ENCODE measurements at places on chromosomes 6 and 20. TPM values are rescaled to one million over a fixed set of nuclear protein-coding genes. Genes with fewer than 3 reads are reported as not detected.

DNA sequence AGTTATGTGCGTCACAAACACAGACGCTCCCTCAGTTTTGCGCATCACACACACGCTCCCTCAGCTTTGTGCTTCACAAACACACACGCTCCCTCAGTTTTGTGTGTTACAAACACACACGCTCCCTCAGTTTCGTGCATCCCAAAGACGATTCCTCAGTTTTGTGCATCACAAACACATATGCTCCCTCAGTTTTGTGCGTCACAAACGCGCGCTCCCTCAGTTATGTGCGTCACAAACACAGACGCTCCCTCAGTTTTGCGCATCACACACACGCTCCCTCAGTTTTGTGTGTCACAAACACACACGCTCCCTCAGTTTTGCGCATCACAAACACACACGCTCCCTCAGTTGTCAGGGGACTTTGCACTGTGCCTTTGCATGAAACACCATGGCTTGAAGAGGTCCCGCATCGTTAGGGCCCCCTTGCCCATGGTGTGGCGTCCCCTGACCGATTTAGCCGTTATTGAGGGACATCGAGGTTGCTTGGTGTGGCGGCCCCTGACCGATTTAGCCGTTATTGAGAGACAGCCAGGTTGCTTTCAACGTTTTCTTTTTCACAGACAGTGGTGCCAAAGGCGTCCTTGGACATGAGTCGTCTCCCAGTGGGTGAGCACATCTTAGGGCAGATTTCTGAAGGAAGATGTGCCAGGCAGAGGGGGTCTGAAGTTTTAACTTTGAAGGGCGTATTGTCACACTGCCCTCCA lies 28.1 kb upstream of the MYT1 start:
- H3K4me1 ChIP-seq: no peaks in the 10 kb centered on the region
- no peak for DNase-seq
- H3K36me3 ChIP-seq: no peaks in the 10 kb centered on the region

DNA sequence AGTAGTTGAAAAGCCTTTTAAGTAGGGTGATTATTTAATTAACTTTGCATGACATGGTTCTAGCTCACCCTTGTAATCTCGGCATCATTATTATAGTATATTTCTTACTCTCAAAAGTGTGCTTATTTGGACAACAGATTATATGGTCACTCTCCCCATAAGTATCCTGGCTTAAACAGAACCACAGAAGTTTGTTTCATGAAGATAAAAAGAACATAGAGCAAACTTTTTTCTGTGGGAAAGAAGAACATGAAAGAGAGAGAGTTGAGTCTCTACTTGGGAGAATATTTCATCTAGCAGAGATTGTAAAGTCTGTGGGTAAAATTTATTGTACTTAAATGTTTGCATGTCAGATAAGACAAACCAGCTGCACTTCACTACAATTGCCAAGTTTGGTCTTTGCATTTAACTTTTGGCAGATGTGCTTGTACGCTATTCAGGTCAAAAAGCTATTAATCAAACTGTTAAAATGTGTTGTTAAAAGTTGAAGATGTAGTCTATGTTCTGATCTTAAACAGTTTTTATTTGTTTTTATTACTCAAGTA lies 33.4 kb upstream of the PRIM2 start:
- peaks cover 5% of the 10 kb centered on the region for H3K27me3 ChIP-seq
- no peaks in the 10 kb centered on the region for H3K36me3 ChIP-seq
- no peak overlapping the region for H3K27ac ChIP-seq
- DNase-seq: no peak
- no peak overlapping the region for H3K4me3 ChIP-seq

DNA sequence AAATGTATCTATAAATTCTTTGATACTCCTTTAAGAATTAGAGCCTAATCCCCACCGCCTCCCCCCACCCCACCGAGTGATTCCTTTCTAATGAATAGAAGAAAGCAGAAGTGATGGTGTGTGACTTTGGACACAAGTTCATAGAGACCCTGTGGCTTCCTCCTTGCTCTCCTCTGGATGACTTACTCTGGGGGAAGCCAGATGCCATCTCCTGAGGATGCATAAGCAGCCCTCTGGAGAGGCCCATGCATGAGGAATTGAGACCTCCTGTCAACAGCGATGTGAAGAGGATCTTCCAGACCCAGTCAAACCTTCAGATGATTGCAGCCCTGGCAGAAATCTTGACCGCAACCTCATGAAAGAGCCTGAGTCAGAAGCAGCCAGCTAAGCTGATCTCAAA lies 21.1 kb downstream of the AHCY start:
- no peaks in the 10 kb centered on the region for H3K27me3 ChIP-seq
- no peak for DNase-seq
- peaks cover 15% of the 10 kb centered on the region for H3K36me3 ChIP-seq
- no peak overlapping the region for H3K4me3 ChIP-seq
- no peak overlapping the region for H3K27ac ChIP-seq

DNA sequence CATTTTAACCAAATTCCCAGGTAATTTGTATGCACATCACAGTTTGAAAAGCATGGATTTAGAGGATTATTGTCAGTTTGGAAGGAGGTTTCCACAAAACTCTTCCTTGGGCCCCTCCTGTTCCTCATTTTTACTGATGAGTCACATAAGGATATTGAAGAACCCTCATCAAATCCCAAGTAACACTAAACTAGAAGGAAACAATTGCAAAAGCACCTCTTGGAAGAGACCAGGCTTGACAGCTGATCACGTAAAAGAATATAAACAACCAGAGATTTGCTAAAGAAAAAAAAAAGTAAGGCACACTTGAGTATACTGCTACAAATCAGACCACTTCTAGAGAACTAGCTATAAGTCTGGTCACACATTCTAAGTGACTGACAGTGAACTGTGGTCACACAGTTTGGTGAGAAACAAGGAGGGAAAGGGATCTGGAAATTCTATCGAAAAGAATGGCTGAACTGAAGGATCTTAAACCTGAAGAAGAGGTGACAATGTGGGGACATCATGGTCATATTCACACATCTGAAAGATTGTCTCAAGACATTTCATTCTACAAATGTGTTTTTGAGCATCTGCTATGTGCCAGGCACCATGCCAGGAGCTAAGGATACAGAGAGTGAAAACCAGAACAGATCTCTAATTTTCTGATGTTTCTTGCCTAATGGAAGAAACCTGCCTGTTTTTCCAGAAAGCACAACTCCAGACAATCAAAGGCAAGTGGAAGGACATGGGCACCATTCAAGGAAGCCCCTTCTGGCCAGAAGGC lies 24.1 kb downstream of the ZHX3 start:
- no peak overlapping the region for H3K27ac ChIP-seq
- H3K36me3 ChIP-seq: no peaks in the 10 kb centered on the region
- H3K4me3 ChIP-seq: no peak overlapping the region
- no peaks in the 10 kb centered on the region for H3K4me1 ChIP-seq

DNA sequence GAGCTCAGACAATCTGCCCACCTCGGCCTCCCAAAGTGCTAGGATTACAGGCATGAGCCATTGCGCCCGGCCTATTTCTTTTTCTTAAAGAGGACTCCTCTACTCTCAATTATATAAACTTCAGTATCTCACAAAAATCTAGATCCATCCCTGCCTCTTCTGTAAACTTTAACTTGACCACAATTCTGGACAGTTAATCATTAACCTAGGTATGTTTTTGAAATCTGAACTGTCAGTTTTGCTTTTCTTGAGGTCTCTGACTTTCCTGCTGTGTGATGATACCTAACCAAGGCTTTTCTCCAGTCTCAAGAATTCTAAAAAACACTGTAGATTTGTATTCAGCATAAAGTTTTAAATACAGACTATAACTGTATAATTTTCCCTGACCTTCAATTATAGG lies 388.2 kb upstream of the SYNCRIP start:
- no peak for DNase-seq
- H3K36me3 ChIP-seq: no peaks in the 10 kb centered on the region
- no peak overlapping the region for H3K27ac ChIP-seq
- no peaks in the 10 kb centered on the region for H3K4me1 ChIP-seq
- no peaks in the 10 kb centered on the region for H3K27me3 ChIP-seq

DNA sequence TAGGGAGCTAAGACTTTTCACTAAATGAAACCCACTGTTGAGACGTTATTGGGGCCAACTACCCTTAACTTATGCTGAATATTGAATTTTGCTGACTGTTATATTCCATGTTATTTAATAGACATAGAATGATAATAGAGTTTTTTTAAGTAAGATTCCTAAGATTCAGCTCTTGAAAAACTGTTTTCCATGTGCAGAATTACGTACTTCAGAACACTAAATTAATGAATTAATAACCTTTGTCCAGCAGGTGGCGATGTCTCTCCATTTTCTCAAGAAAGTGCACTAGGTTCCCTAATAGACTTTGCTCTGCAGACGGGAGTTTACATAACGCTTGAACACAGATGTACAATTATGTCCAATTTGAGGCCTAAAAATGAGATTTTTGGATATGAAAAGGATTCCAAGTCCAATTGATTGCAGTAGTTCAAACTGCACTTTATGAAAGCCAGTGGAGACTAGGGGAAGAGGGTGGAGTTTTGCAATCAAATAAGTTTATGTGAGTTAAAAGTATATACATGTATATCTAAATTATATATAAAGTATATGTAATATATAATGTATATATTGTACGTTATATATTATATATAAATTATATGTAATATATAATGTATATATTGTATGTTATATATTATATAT lies 282.1 kb downstream of the UST start:
- H3K36me3 ChIP-seq: peaks cover 1% of the 10 kb centered on the region
- peak overlapping the region; percentile 78 for H3K27ac ChIP-seq
- no peaks in the 10 kb centered on the region for H3K27me3 ChIP-seq
- peaks cover 42% of the 10 kb centered on the region for H3K4me1 ChIP-seq

DNA sequence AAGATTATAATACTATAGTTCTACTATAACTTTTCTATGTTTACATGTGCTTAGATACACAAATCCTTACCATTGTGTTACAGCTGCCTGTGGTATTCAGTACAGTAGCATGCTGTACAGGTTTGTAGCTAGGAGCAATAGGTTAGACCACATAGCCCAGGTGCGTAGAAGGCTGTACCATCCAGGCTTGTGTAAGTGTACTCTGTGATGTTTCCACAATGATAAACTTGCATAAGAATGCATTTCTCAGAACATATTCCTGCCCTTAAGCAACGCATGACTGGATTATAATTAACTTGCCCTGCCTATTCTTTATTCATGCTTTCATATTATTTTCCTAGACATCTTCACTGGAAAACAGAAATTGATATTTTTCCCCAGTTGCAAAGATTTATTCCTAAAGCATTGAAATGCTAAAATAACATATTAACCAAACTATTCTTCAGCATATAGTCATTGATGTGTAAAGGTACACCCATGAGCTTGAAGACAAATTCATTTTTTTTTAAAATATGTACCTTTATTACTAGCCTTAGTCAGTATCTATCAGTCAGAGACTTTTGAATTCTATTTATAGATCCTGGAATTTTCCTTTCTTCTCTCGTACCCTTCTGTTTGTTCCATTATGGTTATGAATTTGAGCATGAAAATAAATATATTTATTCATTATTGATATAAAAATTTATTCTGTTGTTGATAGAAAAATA lies 7.2 kb upstream of the CTAGE9 start:
- no peaks in the 10 kb centered on the region for H3K4me1 ChIP-seq
- H3K27me3 ChIP-seq: peaks cover 2% of the 10 kb centered on the region
- no peak for DNase-seq
- H3K36me3 ChIP-seq: no peaks in the 10 kb centered on the region
- H3K4me3 ChIP-seq: no peak overlapping the region

GRCh38 chr6:125954735-125955339 lies 1.7 kb upstream of the HINT3 start:
- H3K27ac ChIP-seq: no peak overlapping the region
- H3K4me1 ChIP-seq: peaks cover 6% of the 10 kb centered on the region
- no peak for DNase-seq
- no peak overlapping the region for H3K4me3 ChIP-seq
- H3K27me3 ChIP-seq: peaks cover 10% of the 10 kb centered on the region

- H3K36me3 ChIP-seq: peaks cover 3% of the 10 kb centered on the region
- H3K27ac ChIP-seq: no peak overlapping the region
Observed at GRCh38 chr6:42505385-42505718, 53.6 kb upstream of the TRERF1 start.

DNA sequence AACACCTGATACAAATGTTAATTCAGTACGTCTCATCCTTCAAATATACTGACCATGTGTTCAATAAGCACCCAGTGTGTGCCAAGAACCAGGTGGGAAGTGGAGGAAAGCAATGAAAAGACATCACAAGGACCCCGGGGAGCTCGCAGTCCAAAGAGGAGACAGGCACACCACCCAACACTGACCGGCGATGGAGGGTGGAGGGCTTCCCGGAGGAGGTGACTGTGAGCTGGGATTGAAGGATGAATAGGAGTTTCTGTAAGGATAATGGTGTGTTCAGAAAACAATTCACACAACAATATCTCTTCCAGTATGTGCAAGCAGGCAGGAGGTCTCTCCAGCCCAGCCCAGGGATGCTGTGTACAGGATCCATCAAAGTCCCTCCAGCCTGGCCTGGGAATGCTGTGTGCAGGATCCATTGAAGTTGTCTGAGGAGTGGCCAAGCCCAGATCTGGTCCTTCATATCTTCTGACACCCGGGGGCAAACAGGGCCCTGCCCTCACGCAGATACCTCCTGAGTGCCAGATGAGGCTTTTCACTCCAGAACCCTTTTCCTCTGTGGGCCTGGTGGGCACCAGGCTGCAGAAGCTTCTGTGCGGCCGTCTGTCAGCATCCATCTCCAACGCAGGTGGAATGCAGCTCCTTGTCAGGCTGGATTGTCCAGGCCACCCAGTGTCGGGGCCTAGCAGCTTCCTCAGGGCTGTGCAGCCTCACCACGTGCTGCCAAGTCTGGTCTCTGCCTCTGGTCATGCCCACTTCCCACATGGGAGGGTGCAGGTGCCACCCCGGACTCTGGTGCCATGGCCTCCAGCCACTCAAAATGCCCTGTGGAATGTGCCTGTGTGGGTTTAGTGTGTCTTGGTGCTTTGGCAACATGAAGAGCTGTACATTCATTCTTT lies 36.3 kb downstream of the DLL1 start:
- H3K36me3 ChIP-seq: no peaks in the 10 kb centered on the region
- no peak for DNase-seq
- no peak overlapping the region for H3K27ac ChIP-seq
- H3K4me1 ChIP-seq: no peaks in the 10 kb centered on the region
- peaks cover 8% of the 10 kb centered on the region for H3K27me3 ChIP-seq
- H3K4me3 ChIP-seq: no peak overlapping the region

GRCh38 chr6:3333263-3333662 lies 74.5 kb downstream of the PSMG4 start:
- no peak for DNase-seq
- H3K36me3 ChIP-seq: no peaks in the 10 kb centered on the region
- H3K4me3 ChIP-seq: no peak overlapping the region
- peaks cover 8% of the 10 kb centered on the region for H3K4me1 ChIP-seq

Gene BPIFA1
- not detected for total RNA-seq

Gene SUPT3H
- 11.6 TPM for total RNA-seq

Gene SULF2
- 1.2 TPM for total RNA-seq

Gene ATG5
- 25.7 TPM for total RNA-seq

Gene PTGIS
- 0.39 TPM for total RNA-seq

Gene RSPO3
- total RNA-seq: not detected

Data from activated naive CD8-positive, alpha-beta T cell treated with anti-CD3 and anti-CD28 coated beads, Interleukin-2, amount 10 ng/mL, durations not matched to agents 7 days and 5 days (primary cell).